Activated CD4-positive, alpha-beta T cell treated with anti-CD3 and anti-CD28 coated beads, Interleukin-2, amount 50 U/mL, for 1 hour (primary cell): ENCODE measurements at places on chromosomes 3 and 15.

- DNase-seq = no peak
Observed at GRCh38 chr3:112170046-112170445, 37.0 kb upstream of the GCSAM start.

- no peak for DNase-seq
Observed at GRCh38 chr15:77493324-77493907, 72.7 kb downstream of the HMG20A start.

DNA sequence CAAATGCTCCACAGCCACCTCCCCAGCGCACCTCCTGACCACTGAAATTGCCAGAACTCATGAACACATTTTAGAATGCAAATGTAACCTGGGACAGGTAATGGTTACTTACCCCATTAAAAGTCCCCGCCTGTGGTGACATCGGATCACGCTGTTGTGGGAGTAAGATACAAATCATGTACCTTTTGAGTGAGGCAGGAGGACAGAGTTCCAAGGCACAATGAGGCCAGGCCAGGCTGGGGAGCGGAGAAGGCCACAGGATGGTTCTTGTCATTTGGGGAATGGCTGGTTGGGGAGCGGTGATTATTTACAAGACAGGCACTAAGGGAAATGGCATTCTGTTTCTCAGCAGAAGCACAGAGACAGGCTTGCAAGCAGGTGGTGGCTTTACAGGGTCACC, 490.0 kb downstream of the EDEM1 start:
- no peak for DNase-seq

DNA sequence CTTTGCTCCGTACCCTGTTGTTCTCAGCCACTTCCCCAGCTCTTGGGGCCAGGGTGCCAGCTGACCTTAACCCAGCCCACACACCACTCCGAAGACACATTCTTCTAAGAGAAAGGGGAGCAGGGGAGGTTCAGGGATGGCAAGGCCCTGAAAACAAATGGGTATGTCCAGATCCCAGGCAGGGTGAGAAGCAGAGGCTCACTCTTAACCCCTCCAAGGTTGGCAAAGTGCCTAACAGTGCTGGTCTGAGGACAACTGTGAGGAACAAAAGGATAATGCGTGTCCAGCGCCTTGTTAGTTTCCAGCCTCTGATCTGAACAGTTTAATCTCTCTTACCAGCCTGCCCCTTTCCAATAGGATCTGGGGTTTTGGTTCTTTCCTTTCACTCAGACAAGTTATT, 1.5 kb downstream of the TMEM44 start:
- no peak for DNase-seq

- peak; percentile 56 for DNase-seq
Observed at GRCh38 chr15:75843678-75844581, 683 bp downstream of the UBE2Q2 start.
